ENCODE measurements at places on chromosomes 3 and 15.

- DNase-seq: no peak
Observed at GRCh38 chr15:95405447-95405846, 925.1 kb upstream of the NR2F2 start.

DNA sequence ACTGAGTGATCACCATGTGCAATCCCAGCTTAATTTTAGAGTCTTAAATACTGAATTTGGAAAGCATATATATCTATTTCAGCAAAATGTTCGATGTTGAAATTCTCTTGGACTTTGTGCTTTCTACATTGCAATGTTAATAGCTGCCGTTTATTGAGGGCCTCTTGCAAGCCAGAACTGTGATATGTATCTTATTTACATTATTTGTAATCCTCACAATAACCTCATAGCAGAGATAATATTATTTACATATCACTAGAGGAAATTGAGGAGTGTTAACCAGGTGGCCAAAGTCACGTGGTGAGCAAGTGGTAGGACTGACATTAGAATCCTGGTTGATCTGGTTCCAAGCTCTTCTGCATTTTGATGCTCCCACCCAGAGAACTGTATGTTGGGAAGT is 254.1 kb downstream of the SLC9A9 start:
- DNase-seq: no peak

DNA sequence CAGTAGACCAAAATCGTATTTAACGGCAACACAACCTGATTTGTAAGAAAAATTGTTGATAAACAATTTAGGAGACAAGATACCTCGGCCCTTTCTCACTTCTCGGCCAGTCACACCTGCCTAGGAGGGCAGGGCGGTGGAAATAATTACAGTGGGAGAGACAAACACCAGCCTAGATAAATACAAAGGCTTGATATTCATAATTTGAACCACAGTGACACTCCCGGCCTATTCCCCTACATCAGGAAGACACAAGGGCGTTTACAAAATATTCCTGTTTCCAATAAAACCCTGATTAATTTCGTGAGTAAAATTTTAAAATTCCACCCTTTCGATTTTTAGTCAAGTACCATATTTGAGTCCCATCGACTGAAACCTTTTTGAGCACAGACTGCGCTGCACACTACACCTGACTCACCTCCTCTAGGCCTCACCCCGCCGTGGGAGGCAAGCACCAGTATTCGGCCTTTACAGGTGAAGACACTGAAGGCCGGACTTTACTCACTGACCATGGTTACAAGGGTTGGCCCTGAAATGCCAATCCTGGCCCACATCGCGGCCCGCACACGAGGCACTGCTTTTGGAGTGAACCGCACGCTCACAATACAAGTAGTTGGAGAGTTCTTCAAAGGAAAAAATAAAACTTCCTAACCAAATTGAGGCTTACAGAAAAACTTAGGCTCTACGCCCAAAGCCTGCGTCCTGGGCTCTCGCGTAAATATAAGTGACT is 794 bp downstream of the ARPP19 start:
- no peak for DNase-seq

GRCh38 chr3:33729993-33730392 is 11.9 kb upstream of the CLASP2 start:
- DNase-seq: no peak

- no peak for DNase-seq
Observed at GRCh38 chr15:75061272-75061671, 37.9 kb downstream of the PPCDC start.

DNA sequence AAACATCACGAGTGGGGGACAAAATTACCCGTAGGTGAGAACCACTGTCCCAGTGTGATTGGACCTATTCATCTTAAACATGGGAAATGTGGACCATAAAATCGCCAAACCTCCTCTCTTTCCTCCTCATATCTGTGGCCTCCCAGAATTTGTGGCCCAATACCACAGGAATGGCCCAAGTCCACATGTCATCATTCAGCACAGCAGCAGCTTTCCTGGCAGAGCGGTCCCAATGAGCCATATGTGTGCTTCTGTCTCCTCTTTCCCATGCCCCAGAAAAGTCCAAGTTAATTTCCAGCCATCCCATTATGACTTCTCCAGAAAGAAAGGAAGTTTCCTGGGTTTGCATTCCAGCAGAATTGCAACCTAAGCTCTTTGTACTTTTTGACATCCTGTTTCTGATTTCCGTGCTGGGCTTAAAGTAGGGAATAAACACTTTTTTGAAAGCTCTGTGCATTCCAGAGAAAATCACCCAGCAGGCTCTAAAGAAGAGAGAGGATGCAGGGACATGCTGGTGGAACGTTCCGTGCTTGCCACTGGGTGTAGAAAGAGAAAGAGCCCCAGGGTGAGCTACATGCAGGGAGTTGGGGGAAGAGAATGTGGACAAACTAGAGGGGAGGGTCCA is 259.4 kb upstream of the PROK2 start:
- no peak for DNase-seq

- peak; percentile 27 for DNase-seq
Observed at GRCh38 chr15:78684657-78685056, 43.6 kb upstream of the CHRNB4 start.

DNA sequence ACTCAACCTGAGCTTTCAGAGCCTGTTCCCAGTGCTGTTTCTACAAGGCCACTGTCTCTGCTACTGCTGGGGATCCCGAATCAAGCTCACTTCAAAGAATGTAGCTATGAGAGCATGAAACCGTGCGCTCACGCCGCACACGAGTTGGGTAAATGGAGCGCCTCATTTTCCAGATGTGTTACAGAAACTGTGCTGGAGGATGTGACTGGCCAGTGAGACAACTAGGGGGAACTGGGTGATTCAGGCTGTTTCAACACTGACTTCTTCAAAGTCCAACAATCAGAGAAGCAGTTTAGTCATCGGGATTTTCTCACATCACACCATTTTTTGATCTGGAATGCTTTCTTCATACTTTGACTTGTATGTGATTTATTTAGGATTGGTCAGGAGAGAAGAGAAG is 3.5 kb downstream of the ZNF710 start:
- DNase-seq: no peak

GRCh38 chr3:157376603-157377300 is 59.9 kb upstream of the PTX3 start:
- no peak for DNase-seq

DNA sequence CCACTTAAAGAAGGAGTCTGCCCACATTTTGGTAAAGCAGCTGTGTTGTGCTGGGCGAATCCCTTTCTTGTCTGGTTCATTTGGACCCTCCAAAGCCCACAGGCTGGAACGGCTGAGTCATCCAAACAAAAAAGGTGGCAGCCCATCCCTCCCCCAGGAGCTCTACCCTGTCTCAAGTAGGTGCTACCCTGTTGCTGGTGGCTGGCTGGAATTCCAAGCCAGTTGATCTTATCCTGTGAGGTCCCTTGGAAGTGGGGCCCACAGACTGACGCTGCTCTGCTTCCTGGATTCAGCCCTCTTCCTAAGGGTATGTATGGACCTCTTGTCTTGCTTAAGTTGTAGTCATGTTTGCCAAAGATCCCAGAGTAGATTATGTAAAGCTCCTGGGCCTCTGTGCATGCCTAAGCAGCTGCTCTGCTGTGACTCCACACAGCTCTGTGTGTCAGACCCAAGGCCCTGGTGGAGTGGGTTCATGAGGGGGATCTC is 44.5 kb downstream of the CCR1 start:
- DNase-seq: no peak

- no peak for DNase-seq
Observed at GRCh38 chr3:177929310-177929709, 606.9 kb upstream of the KCNMB2 start.

- DNase-seq: no peak
Observed at GRCh38 chr3:181725131-181725731, 13.5 kb downstream of the SOX2 start.

DNA sequence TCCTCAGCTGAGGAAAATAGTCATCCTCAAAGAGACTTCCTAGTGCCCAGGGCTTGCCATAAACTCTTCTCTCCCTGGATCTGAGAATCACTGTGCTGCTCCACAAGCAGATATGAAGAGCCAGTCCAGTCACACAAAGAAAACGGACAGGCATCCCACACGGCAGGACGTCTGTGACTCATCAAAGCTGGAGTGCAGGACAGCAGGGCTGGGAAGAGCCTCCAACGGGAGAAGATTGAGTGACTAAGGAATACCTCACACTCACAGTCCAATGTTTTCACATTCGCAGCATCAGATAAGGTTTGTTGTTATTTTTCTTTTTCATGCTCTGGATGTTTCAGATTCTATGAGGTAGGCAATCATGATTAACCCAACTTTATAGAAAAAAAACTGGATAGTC is 57.8 kb downstream of the NEK10 start:
- no peak for DNase-seq

- no peak for DNase-seq
Observed at GRCh38 chr3:125140011-125140817, 72.3 kb downstream of the SLC12A8 start.

- DNase-seq: no peak
Observed at GRCh38 chr3:14837186-14837877, 18.6 kb downstream of the FGD5 start.

GRCh38 chr3:72996473-72997333 is at the start of gene PPP4R2:
Gene PPP4R2 (plus strand): TSS chr3:72996811. CDS start chr3:72997038, 227 bp downstream.
- DNase-seq: peak; percentile 69

GRCh38 chr15:68578980-68579935 is at the start of gene CORO2B:
Gene CORO2B (plus strand): TSS chr15:68578993. CDS start chr15:68579263, 270 bp downstream.
- DNase-seq: peak; percentile 90

DNA sequence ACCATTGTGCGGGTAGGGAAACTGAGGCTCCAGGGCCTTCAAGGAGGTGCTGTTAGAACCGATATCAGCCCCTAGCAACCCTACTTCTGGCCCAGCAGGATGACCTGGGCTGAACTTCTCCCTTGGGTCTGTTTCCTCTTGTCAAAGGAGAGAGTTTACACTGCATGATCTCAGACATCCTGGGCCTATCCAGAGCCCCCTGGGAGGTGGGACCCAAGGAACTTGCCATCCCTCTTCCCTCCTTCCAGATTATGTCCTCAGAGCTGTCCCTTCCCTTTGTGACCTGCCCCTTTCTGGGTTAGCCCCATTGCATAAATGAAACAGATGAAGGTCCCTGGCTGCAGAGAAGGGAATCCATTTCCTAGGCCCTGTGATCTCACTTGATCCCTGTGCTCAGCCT is 12.3 kb upstream of the DNAH1 start:
- no peak for DNase-seq

- DNase-seq: no peak
Observed at GRCh38 chr15:55277116-55277564, 12.5 kb downstream of the RAB27A start.

GRCh38 chr3:190381441-190381840 is 6.5 kb upstream of the CLDN16 start:
- DNase-seq: no peak

DNA sequence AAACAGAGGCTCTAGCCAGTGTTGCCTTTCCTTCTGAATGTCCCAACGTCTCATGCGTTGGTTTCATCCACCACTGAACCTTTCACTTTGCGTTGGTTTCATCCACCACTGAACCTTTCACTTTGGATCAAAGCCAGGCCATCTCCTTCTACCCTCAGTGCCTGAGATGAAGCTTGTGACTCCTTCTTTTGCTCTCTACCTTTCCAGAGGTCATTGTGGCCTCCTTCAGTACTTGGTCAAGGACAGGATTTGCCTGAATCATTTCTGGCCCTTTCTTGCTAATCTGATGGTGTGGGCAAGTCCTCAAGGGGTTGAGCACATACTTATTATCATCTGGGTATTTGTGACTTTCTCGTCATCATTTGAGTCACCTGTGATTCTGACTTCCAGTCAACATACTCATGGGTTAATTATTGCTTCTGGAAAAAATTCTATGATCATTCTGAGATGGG is 50.0 kb downstream of the SELENOT start:
- no peak for DNase-seq

DNA sequence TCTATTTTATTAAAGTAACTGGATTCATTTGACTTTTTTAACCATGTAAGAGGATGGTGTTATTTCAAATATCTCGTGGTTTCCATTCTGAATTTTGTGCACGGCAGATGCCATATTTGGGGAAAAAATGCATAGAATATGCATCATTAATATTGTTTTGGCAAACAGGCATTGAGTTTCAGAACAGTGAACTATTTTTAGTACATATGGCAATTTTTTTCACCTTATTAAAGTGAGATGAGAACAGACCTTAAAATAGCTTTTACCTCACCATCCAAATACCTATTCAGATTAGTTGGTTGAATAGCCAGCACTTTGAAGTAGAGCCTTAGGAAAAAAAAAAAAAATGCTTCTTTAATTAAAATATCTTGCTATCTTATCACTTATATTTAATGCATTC is 117.3 kb upstream of the FLNB start:
- DNase-seq: no peak

DNA sequence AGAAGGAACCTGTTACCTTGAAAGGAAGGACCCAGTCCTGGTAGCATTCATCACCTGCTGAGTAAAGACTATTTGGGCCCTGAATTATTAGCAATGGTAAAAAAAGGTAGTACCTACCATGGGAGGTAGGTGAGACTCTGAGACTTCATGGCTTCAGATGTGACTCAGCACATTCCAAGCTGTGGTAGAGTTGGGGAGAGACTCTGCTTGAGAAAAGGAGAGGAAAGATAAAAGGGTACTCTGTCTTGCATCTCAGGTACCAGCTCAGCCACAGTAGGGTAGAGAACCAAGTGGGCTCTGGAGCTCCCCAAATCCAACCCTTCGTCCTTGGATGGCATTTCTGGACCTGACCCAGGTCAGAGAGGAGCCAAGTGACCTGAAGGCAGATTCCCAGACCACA is 430.4 kb downstream of the TBL1XR1 start:
- no peak for DNase-seq

DNA sequence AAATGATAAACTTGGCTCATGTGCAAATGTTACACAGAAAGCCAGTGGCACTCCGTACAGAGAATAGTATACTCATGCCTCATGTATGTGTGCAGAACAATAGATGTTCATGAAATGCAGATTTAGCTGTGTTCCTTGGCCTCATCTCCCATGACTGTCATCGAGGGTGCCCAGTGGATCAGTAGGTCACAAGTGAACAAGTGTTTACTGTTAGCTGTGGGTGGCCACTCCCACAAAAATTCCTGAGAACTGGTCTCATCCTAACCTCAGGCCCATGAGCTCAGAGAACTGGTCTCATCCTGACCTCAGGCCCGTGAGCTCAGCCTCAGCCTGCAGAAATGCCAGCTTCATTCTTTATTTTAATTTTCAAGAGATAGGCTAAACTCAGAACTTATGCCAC is 124.1 kb downstream of the GADL1 start:
- DNase-seq: no peak

DNA sequence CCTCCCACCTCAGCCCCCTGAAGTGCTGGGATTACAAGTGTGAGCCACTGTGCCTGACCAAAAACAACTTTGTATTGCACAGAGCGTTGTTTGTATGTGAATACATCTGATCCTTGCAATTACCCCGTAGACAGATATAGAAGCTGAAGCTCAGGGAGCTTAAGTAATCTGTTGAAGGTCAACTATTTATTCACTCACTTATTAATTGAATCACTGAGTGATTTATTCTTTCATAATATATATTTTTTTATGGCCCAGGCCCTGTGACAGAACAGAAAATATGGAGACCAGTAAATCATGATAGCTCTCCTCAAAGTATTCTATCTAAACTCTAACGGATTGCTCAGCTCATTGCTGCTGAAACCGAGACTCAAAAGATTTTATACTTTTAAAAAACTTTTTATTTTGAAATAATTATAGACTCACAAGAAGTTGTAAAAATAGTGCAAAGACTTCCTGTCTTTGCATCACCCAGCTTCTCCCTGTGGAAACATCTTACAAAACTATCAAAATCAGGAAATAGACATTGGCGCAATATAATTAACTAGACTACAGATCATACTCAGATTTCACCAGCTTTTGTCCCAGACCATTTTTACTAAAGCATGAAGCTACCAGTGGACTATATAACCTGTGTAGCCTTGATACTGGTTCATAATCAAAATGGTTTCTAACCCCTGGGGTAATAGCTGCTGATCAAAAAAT is 466.1 kb downstream of the PDCD6IP start:
- DNase-seq: no peak

GRCh38 chr3:24781454-24781853 is 286.8 kb upstream of the THRB start:
- DNase-seq: no peak
